ENCODE measurements at places on chromosomes 2 and 18.

DNA sequence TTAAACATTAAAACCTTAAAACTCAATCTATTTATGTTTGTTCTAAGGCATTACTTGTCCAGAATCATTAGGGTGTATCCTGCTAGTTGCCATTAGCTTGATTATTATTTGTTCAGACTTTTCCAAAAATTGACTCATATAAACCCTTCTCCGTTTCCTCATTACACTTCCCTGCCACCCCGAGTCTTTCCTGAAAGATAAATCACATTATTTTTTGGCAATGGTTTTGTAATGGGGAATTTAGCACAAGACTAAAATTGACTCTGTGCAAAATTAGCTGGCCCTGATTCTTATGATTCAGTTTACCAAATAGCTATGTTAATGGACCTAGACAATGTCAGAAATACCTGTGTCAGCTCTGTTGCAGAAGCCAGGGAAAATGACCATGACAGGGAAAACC is 112.2 kb upstream of the NT5C1B start:
- DNase-seq: no peak

DNA sequence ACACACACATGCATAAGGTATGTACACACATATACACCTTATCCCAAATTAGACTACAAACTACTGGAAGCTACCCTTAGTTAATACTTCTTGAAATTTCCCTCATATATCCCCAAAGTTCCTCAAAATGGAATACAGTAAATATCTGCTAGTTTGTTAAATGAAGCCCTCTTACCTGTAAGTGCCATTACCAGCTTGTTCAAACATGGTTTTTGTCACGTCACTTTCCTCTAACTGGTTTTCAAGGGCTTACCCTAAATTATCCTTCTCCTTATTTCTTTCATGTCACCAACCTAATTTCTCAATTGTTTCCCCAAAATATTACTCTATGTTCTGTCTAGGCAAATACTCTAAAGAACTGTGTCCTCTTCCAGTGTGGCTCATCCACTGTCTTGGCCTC is 24.4 kb upstream of the KIDINS220 start:
- DNase-seq: no peak

GRCh38 chr18:59481436-59481835 is 122.4 kb upstream of the LMAN1 start:
- no peak for DNase-seq

- no peak for DNase-seq
Measured at GRCh38 chr2:201949181-201949926, 84.3 kb upstream of the FZD7 start.

DNA sequence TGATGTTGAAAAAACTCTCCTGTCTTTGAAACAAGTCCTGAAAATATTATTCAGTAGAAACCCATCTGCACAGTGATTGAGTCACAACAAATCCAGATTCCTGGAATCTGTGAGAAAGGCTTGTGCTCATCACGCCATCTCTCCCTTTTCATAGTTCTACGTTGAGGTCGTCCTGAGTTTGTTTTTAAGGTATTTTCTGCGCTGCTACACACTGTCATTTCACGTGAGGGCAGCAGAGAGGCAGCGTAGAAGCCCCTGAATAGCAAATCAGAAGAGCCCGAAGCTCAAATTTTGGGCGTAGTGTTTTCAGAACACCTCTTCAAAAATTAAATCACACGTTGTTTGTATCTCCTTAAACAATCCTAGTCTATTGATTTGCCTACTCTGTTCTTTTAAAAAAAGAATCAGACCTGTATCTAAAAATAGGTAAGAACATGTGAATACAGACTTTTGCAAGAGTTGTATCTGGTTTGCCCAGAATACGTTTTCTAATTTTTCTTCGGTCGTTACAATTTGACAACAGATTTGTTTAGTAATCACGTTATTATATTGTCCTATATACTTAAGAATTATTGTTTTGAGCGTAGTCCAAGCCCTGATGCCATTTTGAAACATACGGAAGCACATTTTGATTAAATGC is 61.6 kb upstream of the SLC38A11 start:
- no peak for DNase-seq

GRCh38 chr2:127047054-127047453 is 59.9 kb downstream of the BIN1 start:
- no peak for DNase-seq

- no peak for DNase-seq
Measured at GRCh38 chr2:218329027-218329825, 27.4 kb upstream of the CATIP start.

- no peak for DNase-seq
Measured at GRCh38 chr2:235762832-235763598, 269.2 kb downstream of the AGAP1 start.

- DNase-seq: no peak
Measured at GRCh38 chr2:202911203-202911511, 316 bp downstream of the WDR12 start.

DNA sequence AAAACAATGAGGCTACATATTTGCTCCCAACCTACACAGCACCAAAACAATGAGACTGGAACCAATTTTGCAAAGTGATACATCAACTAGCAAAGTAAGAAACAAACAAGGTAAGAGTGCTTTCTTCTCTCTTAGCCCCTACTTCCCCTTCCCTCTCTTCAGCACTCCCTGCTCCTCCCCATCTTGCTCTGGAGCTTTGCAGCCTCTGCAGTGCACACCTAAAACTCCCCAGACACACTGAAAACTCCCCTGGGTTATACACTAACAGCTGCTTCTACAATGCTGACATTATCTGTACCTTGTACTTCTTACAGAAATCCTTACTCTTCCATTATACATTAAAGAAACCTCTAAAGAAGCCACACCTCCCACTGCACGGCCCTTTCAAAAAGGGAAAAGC is 93.7 kb downstream of the RBMS1 start:
- DNase-seq: no peak

- DNase-seq: no peak
Measured at GRCh38 chr18:60599267-60599666, 226.7 kb upstream of the MC4R start.

GRCh38 chr2:26122630-26123029 is 50.3 kb upstream of the GAREM2 start:
- DNase-seq: no peak

DNA sequence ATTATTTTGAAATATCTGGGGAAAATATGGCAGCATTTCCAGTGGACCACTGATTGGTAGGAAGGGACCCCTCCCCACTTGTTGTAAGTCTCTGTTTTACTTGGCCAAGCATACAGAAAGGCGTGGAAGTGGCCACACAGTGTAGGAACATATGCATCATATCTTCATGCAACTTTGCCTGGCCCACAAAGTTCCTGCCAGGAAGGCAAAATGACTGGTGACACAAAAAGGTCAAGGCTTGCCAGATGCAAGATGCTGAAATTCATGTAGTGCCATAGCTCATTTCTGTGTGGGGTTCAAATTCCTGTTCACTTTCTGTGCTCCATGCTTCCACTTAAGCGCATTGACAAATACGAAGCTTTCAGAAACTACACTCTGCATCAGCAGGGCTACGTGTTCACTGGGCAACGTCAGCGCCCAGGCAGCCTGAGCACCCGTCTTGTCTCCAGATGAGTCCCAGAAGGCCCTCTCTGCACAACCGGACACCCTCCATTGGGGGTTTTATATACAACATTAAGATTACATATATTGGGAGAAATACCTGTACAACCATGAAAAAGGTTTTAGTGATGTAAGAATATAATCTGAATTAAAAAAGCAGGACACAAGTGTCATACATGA is 3.6 kb downstream of the DYNC2LI1 start:
- no peak for DNase-seq

- no peak for DNase-seq
Measured at GRCh38 chr18:6773777-6774176, 44.3 kb downstream of the ARHGAP28 start.

GRCh38 chr18:30088238-30089015 is 954.1 kb downstream of the DSC3 start:
- DNase-seq: no peak

GRCh38 chr2:167489325-167489724 is 601.0 kb downstream of the XIRP2 start:
- DNase-seq: no peak

DNA sequence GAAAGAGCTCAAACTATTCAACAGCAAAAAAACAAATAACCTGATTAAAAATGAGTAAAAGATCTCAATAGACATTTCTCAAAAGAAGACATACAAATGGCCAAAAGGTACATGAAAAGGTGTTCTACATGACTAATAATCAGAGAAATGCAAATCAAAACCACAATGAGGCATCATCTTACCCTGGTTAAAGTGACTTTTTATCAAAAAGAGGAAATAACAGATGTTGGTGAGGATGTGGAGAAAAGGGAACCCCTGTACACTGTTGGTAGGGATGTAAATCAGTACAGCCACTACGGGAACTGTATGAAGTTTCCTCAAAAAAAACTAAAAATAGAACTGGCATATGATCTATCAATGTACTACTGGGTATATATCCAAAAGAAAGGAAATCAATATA is 39.8 kb upstream of the TMEM163 start:
- no peak for DNase-seq

DNA sequence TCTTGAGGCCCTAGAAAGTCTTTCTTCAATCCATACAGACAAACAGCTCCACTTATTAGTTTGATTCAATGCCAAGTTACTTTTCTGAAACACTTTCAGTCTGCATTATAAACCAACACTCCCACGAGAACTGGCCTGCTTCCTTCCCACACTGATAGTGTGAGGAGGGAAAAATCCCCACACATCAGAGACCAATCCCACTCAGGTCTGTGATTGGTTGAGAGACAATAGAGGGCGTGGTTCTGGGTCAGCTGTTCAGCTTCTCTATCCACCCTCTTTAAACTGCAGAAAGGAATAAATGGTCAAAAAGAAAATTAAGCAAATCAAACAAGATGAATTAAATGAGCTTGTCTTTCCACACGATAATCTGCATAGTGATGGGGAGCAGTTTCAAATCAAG is 152.5 kb downstream of the NRP2 start:
- no peak for DNase-seq

DNA sequence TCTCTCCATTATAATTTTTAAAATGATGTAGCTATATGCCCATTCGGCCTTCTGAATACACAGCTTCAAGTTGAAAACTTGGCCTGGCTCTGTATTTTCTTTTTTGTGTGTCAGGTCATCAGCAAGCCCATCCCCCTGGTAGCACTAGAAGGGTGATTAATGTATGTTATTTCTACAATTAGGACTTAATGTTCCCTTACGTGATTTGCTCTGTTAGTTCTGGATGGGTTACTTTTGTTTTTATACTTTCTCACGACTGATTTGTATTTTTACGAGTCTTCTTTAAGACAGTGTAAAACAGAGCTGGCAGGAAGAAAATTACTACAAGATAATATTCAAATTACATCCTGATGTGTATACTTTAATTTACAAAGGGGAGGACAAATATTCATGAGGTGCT is 88.4 kb upstream of the RGPD4 start:
- no peak for DNase-seq

- no peak for DNase-seq
Measured at GRCh38 chr2:10378189-10378588, 69.9 kb downstream of the ODC1 start.

GRCh38 chr2:143545949-143546255 is 416.7 kb downstream of the ARHGAP15 start:
- DNase-seq: no peak

DNA sequence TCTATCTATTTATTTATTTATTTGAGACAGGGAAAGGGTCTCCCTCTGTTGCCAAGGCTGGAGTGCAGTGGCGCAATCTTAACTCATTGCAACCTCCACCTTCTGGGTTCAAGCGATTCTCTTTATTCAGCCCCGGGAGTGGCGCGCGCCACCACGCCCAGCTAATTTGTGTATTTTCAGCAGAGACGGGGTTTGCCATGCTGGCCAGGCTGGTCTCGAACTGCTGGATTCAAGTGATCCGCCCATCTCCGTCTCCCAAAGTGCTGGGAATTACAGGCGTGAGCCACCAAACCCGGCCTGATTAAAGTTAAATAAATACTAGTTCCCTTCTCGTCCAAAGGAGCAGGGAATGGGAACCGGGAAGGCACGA is 4.2 kb upstream of the CTDSP1 start:
- no peak for DNase-seq

DNA sequence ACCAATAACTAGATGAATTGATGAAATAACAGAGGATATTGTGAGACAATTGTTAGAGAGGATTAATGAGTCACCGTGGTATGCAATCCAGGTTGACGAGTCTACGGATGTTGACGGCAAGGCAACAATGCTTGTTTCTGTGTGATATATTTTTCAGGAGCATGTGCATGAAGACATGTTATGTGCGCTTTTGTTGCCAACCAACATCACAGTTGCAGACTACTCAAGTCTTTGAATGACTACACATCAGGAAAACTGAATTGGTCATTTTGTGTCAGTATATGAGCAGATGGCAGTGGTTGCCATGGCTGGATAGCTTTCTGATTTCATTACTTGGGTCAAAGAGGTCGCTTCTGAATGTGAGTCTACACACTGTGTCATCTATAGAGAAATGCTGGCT is 96.8 kb upstream of the CRACDL start:
- no peak for DNase-seq

DNA sequence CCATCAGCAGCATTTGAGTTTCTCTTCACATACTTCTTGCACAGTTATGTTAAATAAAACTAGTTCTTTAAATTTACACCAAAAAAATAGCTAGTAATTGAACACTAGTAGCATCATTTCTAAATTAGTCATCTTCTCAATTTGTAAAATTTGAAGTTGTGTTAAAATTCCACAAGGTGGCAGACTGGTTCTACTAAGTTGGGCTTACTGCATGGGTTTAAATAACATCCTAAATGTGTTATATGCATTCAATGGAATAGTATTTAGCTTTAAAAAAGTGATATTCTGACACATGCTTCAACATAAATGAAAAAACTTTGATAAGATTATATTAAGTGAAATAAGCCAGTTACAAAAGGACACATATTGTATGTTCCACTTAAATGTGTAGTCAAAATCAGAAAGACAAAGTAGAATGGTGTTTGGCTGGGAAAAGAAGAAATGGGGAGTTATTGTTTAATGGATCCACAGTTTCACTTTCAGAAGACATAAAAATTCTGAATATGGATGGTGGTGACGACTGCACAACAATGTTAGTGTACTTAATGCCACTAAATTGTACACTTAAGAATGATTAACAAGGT is 28.7 kb upstream of the RPRD1A start:
- no peak for DNase-seq

- no peak for DNase-seq
Measured at GRCh38 chr2:3752376-3752775, 49.0 kb downstream of the DCDC2C start.

DNA sequence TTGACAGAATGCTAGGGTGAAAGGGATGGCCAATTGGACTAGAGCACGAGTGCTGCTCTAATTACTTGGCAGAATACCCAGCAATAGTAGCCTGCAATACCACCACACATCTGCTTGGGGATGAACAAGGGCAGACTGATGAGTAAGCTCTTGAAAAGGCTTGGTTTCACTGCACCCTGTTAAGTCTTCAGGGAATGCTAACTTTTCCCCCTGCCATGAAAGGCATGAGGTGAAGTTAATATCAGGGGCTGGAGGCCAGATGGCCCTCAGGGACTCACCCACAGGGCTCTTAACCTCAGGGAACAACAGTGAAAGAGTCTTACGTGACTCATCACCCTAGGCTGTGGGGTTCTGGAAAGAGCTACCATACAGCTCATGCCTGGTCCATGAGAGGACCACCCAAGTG is 51.7 kb upstream of the MYL1 start:
- no peak for DNase-seq

- DNase-seq: no peak
Measured at GRCh38 chr2:54212456-54212855, 43.6 kb downstream of the TSPYL6 start.

All from stimulated activated CD8-positive, alpha-beta memory T cell treated with anti-CD3 and anti-CD28 coated beads, Interleukin-2, amount 100 ng/mL, for 1 hour (primary cell).